NCI-H2029 treated with DMSO at 0.1 percent for 48 hours (cell line): ENCODE measurements at places on chromosomes 4 and X.

DNA sequence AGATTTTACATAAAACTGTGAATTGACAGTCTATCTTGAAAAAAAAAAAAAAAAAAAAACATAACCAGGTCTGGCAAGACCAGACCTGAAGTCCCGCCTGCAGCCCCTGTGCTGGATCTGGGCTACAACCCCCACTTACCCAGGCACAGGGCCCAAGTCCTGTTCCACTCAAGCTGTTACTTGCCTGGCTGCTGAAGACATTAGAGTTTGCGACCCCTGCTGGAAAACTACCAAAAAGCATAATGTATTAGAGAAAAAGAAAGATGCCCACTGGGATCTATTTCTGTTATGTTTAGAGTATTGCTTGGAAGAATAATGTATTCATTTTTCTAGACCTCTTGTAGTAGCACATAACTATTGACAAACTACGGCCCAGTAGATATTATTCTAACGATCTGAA lies 4.7 kb downstream of the HS3ST1 start:
- no peak for DNase-seq

DNA sequence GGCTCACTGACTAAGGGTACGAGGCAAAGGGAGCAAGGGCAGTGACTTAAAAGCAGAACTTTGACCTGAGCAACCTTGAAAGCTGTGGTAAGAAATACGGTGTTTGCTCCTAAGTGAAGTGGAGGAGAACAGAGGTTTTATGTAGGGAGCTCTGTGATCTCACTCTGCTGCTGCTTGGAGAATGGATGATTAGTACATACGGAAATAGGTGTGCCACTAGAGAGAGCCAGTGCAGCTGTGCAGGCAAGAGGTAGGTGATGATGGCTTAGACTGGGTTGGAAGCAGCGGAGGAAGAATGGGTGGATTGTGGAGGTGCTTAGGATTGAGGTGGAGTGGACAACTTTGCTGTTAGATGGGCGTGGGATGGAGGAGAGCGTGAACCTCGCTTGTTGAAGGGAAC lies 85.0 kb downstream of the FAM193A start:
- DNase-seq = no peak

- DNase-seq = no peak
Measured at GRCh38 chrX:53186351-53186750, 38.7 kb downstream of the KDM5C start.

- no peak for DNase-seq
Measured at GRCh38 chr4:71377561-71377960, 38.7 kb downstream of the SLC4A4 start.

- no peak for DNase-seq
Measured at GRCh38 chrX:13053171-13053570, 8.8 kb upstream of the FAM9C start.

GRCh38 chr4:123170843-123171242 lies 225.8 kb upstream of the SPRY1 start:
- DNase-seq = no peak

DNA sequence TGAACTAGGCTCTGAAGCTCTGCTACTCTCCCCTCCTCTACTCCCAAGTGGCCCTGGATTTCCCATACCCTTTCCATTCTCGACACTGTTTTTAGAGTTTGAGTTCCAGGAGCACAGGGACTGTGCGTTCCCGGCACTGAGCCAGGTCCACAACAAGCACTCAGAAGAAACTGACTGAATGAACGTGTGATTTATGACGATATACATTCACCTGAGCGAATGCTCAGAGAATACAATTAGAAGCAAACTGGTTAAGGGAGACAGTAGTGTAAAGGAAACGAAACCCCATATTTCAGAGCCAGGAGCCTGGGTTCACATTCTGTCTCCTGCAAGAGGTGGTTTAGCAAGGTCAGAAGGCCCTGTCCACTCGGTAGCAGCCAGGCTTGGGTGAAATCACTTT lies 1.4 kb upstream of the KIAA0232 start:
- no peak for DNase-seq

- DNase-seq = no peak
Measured at GRCh38 chrX:73728602-73729001, 165.6 kb downstream of the CHIC1 start.
